A549 treated with DMSO at 1 μM for 4 hours (cell line): ENCODE measurements at places on chromosomes 4 and X. TPM values are rescaled to one million over a fixed set of nuclear protein-coding genes. Genes with fewer than 3 reads are reported as not detected.

The GABRA4 gene
- not detected in 5 replicates for total RNA-seq

The NSUN7 gene
- 0.27 to 0.58 TPM (median 0.30 TPM) in 5 replicates for total RNA-seq

The GAGE2A gene
- not detected in 5 replicates for total RNA-seq

The UGT2B15 gene
- 0.06 to 0.11 TPM (median 0.08 TPM) in 4 of 5 replicates, not detected in the other for total RNA-seq

The CACNA1F gene
- not detected in 5 replicates for total RNA-seq

The RASL11B gene
- total RNA-seq = 0.05 to 0.17 TPM (median 0.11 TPM) in 4 of 5 replicates, not detected in the other

The HSFX4 gene
- not detected in 5 replicates for total RNA-seq

The PAGE2B gene
- total RNA-seq = not detected in 5 replicates
